SK-N-SH (cell line): ENCODE measurements at places on chromosomes 2 and 18.

DNA sequence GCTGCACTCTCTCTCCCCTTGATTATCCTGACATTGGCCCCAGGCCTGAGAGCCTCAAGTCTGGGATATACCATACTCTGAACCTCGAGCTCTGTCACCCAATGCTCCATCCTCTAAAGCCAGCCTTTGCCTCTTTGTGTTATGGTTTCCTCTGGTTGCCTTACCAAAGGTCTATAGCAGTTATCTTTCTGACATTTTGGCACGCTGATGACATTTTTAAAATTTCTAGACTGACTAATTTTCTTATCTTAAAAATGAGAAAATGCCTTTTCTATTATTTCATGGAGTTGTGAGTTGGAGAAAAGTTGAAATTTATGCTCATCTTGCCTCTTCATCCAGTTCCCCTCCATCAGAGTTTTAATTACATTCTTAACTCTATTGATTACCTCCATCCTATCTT is 62.7 kb downstream of the PKP4 start:
- H3K36me3 ChIP-seq = peaks cover 4% of the 10 kb centered on the region
- H3K4me1 ChIP-seq = no peaks in the 10 kb centered on the region
- no peaks in the 10 kb centered on the region for H3K27me3 ChIP-seq
- no peak overlapping the region for H3K4me3 ChIP-seq
- DNase-seq = no peak

- H3K36me3 ChIP-seq = no peaks in the 10 kb centered on the region
- H3K27ac ChIP-seq = no peak overlapping the region
- DNase-seq = no peak
- no peaks in the 10 kb centered on the region; the same call in 1 of the 2 replicates for H3K4me1 ChIP-seq
- H3K27me3 ChIP-seq = no peaks in the 10 kb centered on the region
- H3K4me3 ChIP-seq = no peak overlapping the region
These were observed 22.0 kb downstream of the TCF23 start for GRCh38 chr2:27170581-27171337.

- no peak for DNase-seq
- no peak overlapping the region for H3K4me3 ChIP-seq
- H3K27me3 ChIP-seq = no peaks in the 10 kb centered on the region
- no peaks in the 10 kb centered on the region for H3K36me3 ChIP-seq
These were observed 343.0 kb downstream of the EPHA4 start for GRCh38 chr2:221229099-221229498.

GRCh38 chr2:71212336-71212735 is 14.6 kb downstream of the PAIP2B start:
- DNase-seq = no peak
- no peak overlapping the region for H3K27ac ChIP-seq
- H3K4me1 ChIP-seq = peaks cover 3% of the 10 kb centered on the region; the same call in 1 of the 2 replicates
- no peak overlapping the region for H3K4me3 ChIP-seq

GRCh38 chr18:78778651-78779050 is 201.0 kb upstream of the SALL3 start:
- no peaks in the 10 kb centered on the region for H3K4me1 ChIP-seq
- no peaks in the 10 kb centered on the region for H3K36me3 ChIP-seq
- no peak overlapping the region for H3K27ac ChIP-seq
- no peak for DNase-seq

GRCh38 chr2:105581555-105581944 is 163.2 kb upstream of the NCK2 start:
- peaks cover 5% of the 10 kb centered on the region for H3K4me1 ChIP-seq
- DNase-seq = no peak
- no peaks in the 10 kb centered on the region for H3K27me3 ChIP-seq

DNA sequence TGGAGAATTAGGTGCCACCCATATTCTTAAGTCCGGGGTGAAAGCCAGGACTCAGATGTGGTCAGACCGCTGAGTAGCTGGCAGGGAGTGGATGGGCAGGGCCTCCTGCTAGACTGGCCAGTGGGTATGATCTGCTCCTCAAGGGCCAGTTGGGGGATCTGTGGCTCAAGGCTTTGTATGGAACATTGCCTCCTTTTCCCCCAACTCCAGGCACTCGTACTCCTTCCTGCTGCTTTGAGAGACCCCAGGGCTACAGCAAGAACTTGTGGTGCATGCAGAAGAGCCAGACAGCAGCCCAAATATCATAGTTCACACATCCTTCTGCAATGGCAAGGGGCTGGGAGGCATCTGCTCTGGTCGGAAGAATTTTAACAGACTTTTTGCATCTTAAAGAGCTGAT is 61.7 kb downstream of the PDCL3 start:
- H3K36me3 ChIP-seq = no peaks in the 10 kb centered on the region
- no peaks in the 10 kb centered on the region for H3K4me1 ChIP-seq
- no peak overlapping the region for H3K27ac ChIP-seq

DNA sequence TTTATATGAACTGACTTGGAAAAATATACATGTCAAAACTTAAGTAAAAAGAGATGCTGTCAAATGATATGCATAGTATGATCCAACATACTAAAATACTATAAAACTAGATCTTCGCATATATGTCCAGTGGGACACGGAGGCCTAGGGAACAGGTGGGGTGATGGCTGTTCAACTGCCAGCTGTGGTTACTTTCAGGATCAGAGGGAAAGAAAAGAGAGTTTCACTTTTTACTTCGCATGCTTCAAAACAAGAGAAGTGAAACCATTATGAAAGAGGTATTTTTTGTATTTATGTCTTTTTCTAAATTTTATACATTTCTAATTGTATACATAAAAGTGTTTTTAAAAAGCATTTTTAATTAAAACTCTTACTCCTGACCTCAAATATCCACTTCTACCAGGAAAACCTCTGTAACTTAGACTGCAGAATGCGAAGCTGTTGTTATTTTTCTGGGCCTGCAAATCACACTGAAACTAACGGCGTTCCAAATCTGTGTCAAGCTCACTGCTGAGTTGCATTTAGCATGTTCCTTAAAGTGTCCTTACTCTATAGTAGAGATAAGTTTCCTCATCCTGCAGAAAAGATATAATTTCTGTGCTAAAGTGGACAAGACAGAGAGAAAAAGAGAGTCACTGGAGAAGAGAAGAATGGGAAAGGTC is 97.8 kb upstream of the SLC35G4 start:
- H3K27me3 ChIP-seq = peaks cover under 1% of the 10 kb centered on the region; the same call in 1 of the 2 replicates
- H3K4me3 ChIP-seq = no peak overlapping the region
- H3K36me3 ChIP-seq = no peaks in the 10 kb centered on the region
- no peak for DNase-seq
- no peak overlapping the region for H3K27ac ChIP-seq

DNA sequence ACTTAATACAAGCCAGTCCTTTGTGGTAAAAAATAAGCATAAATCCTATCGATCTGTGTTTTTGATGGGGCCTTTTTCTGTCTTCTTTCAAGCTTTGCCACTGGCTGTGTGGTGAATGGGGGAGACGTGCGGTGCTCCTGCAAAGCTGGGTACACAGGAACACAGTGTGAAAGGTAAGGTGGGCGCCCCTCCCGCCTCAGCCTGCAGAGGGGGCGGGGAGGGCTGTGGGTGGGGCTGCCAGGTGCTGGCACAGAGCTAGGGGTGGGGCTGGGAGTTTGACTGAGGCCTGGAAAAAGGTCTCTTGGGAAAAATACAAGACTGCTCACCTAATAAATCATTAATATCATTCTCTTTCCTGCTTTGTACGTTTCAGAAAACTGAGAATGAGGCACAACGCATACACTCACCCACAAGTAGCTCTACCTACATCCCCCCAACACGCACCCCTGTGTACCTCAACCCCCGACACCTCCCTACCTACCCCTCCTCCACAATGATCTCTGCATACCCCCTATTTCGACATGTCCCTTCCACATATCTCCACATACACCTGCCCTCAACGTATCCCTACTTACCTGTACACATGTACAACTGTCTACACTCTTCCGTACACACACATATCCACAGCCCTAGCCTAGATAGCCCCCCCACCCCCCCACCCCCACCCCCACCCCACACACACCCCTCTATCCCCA is 129.7 kb upstream of the TTC39C start:
- H3K4me1 ChIP-seq = peaks cover 6% of the 10 kb centered on the region
- no peaks in the 10 kb centered on the region for H3K36me3 ChIP-seq
- H3K27me3 ChIP-seq = no peaks in the 10 kb centered on the region
- no peak overlapping the region for H3K27ac ChIP-seq

DNA sequence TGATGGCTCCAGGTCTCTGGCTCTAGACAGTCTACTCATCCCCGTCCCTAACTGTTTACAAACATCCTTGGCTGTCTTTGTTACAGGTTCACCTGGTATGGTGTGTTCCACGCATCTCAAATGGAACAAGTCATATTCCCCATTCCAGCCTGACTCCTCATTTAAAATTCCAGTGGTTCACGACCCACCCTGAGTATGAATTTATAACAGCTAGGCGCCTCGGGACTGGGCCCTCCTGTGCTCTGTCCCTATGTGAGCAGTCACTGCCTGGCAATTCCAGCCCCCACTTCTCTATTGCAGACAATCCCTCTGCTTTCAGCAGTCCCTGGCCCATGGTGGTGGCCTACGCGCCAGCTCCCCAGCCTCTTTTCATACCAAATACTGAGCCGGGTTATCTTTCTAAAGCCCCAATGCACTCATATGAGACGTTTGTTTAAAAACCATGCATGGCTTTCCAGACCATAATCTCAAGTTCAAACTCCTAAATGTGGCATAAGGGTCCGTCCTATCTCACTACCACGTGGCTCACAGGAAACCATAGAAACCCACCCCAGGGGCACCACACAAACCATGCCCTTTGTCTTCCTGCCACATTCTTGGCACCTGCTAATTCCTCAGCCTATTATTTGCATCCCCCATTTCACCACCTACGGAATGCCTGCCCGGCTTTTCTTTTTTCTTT is 1.6 kb downstream of the SERPINB8 start:
- no peak for DNase-seq
- no peaks in the 10 kb centered on the region for H3K36me3 ChIP-seq
- no peak overlapping the region for H3K4me3 ChIP-seq

GRCh38 chr2:72128843-72129227 is 18.8 kb downstream of the CYP26B1 start:
- no peak overlapping the region for H3K27ac ChIP-seq
- H3K4me1 ChIP-seq = no peaks in the 10 kb centered on the region
- no peak overlapping the region for H3K4me3 ChIP-seq
- no peaks in the 10 kb centered on the region; the same call in 1 of the 2 replicates for H3K27me3 ChIP-seq
- no peak for DNase-seq

DNA sequence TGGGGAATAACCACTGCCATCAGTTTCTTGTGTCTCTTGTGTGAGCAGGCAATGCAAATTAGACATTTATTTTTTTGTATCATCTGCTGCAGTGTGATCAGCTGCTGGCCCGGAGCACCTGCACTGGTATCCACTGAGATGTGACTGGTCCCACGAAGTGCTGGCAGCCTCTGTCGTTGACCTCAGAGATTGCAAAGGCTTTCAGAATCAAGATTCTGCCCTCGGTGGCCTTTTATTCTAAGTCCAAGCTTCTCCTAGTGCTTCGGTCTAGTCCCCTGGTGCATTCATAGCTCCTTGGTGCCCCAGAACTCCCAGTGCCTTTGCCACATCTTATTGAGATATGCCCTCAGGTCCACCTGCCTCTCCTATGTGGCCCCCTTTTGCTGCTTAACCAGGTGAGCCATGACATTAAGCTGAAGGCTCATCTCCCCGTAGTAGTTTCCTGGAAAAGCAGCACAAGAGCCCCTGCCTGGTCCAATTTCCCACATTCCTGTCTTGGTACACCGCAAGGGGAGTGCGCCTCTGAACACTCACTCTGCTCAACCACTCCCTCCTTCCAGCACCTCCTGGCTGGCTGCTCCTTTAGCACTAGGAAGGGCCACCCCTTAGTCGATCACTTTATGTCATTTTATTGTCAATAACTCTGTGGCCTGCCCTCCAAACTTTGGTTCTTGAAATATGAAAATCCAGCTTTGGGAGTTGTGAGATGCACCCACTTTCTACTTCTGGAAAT is 27.1 kb upstream of the MARCO start:
- no peaks in the 10 kb centered on the region for H3K36me3 ChIP-seq
- no peak for DNase-seq
- H3K4me3 ChIP-seq = no peak overlapping the region
- no peak overlapping the region for H3K27ac ChIP-seq
- no peaks in the 10 kb centered on the region for H3K4me1 ChIP-seq

- H3K27ac ChIP-seq = peak overlapping the region; percentile 77; the same call in 1 of the 2 replicates
- no peak for DNase-seq
- peaks cover 23% of the 10 kb centered on the region for H3K4me1 ChIP-seq
- peaks cover 9% of the 10 kb centered on the region for H3K36me3 ChIP-seq
These were observed 335.5 kb upstream of the NT5C1B start for GRCh38 chr2:18924886-18925285.
